ENCODE measurements at places on chromosomes 5 and 9. TPM values are rescaled to one million over a fixed set of nuclear protein-coding genes. Genes with fewer than 3 reads are reported as not detected.

DNA sequence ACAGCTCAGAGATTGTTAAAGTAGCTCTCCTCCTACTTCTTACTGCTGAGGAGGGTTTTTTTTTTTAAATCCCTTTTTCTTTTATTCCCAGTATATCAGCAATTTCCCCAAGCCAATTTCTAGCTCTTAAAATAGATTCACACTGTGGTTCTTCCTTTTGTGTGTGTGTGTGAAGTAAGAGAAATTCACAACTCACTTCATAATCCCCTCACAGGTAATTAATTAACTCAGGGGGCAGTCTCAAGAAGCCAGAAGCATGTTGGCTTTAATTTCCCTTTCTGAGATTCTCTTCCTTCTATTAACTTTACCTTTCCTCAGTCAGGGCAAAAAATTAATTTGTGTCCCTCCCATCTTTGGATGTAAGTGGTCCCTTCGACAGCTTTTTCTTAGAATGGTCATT is 71.0 kb upstream of the HMHB1 start:
- DNase-seq: no peak

DNA sequence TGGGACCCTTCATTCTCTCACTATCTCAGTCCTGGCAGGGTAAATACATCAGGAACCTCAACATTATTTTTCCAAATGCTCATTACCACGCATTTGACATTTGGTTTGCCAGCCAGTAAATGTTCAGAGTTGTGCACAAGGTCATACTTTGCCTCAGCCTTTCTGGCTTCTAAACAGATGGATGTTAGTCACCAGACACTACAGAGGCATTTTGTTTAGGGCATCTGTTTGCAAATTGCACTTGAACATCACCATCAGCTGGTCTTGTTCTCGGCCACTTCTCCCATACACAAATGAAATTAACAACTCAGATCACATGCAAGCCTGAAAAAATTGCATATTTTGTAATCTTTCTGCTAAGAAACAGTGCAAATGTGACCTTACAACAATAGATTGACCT is 75.0 kb upstream of the SLC1A1 start:
- no peak for DNase-seq

- DNase-seq: no peak
Observed at GRCh38 chr5:123094919-123095797, 6.1 kb downstream of the PRDM6 start.

DNA sequence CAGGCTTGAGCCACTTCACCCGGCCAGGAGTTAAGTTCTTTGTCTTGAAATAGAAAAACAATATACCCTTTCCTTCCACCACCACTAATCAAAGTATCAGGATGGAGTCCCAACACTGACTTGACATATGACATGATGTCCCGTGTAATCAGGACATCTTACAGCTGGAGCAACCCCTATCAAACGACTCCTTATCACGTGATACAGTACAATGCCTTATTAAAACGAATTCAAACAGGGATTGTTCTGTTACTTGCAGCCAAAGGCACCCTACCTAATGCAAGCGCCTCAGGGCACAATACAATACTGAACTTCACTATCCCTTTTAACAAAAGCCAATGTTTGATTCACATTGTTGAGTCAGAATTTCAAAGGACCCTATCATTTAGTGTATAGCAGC is 261.3 kb downstream of the SLIT3 start:
- DNase-seq: no peak

The NEURL1B gene
- 0.37 TPM for total RNA-seq

GRCh38 chr9:91431485-91431884 is 7.9 kb upstream of the NFIL3 start:
- no peak for DNase-seq

DNA sequence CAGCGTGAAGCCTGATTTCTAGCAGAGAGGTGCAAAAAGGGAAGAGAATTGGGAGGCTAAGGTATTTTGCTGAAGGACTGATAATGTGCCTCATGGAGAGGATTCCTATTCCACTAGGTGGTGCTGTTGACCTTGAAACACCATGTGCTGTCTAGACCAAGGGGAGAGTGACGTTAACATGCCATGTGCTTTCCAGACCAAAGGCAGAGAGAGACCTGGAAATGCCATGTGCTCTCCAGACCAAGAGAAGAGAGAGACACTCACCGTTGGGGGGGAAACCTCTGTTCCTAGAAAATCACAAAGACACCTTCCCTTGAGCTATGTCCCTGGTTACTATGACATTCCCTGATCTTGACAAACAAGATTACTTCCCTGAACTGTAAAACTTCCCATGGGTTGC is 286.0 kb upstream of the TUSC1 start:
- DNase-seq: no peak

DNA sequence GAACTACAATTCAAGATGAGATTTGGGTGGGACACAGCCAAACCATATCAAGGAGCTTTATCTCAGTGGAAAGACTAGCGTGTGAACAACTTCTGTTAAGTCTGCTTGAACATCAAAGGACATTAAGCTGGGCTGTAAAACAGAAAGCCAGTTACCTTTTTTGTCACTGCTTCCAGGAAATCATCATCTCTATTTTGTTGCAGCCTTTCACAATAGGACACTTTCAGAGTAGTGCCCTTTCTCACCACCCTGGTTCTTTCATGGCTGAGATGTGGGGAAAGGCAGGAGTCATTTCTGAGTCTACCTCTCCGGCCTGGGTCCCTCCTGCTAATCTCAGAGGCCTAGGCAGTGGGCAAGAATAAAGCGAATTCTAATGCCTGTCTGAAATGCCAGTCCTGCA is 96.2 kb upstream of the PPP1R2B start:
- DNase-seq: no peak

The DMGDH gene
- 0.41 TPM for total RNA-seq

The PTPRD gene
- 1.5 TPM for total RNA-seq

DNA sequence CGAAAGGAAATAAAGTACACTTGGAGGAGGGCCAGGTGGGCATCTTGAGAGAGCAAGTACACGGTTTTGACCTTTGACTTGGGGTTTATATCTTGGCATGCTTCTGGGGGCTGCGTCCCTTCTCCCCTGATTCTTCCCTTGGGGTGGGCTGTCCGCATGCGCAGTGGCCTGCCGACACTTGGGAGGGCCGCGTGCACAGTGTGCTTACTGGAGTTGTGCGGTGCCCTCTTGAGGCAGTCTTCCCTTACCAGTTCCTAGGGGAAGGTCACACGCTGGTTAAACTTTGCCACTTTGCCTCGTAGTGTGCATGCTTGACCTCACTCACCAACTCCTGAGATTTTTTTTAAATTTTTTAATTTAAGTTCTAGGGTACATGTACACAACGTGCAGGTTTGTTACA is 4.3 kb upstream of the CLPTM1L start:
- no peak for DNase-seq

- DNase-seq: no peak
Observed at GRCh38 chr9:10032166-10032565, 580.6 kb downstream of the PTPRD start.

GRCh38 chr5:112694853-112695709 is 42.6 kb upstream of the APC start:
- DNase-seq: no peak

DNA sequence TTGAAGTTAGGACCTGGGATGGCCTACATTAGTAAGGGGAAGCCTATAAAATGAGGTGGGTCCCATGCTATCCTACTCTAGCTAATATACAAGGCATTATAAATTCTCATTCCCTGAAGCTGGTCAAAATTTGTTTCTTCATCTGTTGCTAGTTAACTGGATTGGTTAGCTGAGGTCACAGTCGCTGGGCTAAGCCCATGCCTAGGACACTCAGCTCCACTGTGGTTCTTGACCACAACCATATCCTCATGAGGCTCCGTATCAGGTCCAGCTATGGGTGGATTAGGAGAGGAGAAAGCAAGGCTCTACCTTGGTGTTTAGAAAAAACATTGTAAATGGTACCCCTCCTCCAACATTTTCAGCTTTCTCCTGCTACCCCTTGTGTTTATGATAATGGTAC is 52.8 kb upstream of the RAI14 start:
- DNase-seq: no peak

DNA sequence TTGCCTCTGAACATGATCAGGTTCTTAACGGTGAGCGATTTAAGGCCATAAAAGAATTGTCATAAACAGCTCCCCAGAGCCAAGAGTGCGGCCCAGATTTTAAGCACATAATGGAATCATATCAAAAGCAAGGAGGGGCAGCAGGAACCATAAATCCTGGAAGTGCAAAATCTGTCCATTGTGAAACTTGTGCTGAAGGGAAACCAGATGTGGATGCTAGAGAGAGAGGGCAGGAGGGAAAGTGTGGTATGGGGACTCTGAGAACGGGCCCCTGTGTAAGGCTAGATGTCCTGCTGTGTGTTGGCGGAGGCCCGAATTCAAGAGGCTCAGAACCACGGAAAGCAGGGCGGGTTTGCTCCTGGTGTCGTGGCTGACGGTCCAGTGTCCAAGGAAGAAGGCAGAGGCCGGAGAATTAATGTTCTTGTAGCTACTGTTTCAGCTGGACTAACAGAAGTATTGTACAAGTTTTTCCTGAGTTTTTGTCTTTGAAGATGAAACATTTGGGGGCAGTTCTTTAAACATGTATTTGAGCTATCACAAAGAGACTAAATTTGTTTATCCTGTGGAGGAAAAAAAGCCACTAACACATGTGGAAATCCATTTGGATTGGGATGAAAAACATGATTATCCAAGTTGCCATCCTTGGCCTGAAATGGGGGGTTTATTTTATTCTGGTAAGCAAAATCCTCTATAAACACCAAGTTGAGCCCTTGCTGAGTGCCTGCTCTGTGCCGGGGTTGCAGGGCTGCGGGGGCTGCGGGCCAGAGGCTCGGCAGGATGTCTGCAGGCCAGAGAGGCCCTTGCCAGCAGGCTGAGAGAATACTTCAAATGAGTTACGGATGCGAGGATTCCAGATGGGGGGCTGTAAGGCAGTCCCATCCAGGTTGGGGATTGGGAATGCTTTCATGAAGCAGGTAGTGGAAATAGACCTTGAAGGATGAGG is 9.2 kb upstream of the CXCL14 start:
- DNase-seq: no peak

DNA sequence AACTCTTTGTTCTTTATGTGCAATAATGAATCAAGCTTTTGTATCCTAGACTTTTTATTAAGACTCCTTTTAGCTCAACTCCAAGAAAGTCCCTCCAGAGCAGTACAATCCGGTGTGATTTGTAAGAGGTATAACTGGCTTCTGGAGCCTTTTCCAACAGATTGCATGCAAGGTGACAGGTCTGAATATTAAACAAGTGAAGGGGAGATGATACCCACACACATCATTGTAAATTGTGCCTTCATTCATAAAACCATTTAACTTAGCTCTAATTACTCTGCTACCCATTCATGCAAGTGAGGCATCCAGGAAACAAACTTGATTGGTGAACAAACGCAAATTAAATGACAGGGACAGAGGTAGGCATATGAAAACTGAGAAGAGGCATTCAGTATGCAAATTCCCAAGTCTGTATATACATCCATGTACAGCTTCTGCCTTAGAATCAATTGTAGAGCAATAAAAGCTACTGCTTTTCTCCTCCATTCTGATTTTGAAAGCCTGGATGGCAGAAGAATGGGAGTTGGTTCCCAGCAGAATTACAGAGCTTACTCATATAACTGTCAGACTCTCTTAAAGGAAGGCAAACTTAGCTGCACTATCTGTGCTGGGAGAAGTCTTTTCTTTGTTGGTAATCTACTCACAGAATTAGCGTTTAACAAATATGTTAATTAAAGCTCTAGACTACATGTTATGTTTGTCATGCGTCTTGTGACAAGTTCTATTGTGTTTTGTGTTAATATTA is 261.0 kb upstream of the CDH6 start:
- DNase-seq: no peak

DNA sequence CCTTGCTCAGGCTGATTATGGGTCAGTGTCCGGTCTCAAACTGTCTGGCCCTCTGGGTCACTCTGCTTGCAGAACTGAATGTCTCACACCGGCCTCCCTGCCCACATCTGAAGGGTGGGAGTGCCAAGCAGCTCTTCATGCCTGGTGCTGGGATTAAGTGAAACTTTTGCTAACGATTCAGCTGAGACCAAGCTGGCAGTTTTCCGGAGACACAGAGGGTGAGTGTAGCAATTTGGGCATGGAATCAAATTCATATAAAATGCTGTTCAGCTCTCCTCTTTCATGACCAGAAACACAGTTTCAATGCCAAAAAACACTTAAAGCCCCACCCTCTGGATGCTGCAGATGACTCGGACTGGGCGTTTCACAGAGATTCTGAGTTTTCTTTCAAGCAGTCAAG is 207.5 kb downstream of the NXNL2 start:
- DNase-seq: no peak

Measured in activated T-helper 2 cell treated with anti-CD3 and anti-CD28 coated beads, Interferon-gamma antibody, Interleukin-2, Interleukin-4, amounts not matched to agents 10 μg/mL and 5 μg/mL and 100 μg/mL, durations not matched to agents 14 hours and 24 hours and 36 hours (primary cell).